ENCODE measurements at places on chromosomes 3 and 15.

- DNase-seq, result peak; percentile 75
Observed at GRCh38 chr3:52705688-52706686, at the start of the genes GLT8D1 and SPCS1. Gene GLT8D1, minus strand, starts transcription at chr3:52705791. Its CDS starts 5,331 bp downstream, at chr3:52700460. Gene SPCS1, plus strand, starts transcription at chr3:52706106. Its CDS starts 141 bp downstream, at chr3:52706247.

DNA sequence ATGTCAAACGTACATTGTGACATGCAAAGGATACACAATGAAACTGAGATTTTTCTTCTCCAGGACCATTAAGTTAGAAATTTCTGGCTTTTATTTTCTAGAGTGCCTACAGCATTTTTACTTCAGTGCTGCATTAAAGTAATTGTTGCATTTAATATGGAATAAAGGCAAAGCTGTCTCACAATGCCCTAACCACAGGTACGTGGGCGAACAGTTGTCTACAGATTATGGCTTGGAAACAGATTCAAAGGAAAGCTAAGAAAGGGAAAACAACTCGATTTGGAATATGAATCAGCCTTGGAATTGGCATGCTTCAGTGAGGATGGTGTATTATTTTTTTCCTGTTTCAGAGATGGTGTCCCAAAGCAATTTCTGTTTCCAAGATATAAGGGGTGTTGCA lies 79.1 kb upstream of the TUSC7 start:
- DNase-seq, result no peak

DNA sequence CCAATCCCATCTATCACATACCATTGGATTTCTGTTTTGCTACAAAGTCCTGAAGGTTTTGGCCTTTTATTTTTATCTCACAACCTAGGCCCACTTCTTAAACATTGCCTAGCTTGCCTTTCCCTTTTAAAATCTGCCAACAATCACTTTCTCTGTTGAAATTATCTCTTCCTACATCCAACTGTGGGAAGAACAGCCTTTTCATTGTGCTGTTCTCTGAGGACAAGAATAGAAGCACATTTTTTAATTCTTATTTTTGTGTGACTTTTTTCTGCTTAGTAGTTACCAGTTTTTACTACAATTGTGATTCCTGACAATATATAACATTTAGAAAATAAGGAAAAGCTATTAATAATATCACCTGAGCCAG lies 159.2 kb downstream of the CNTN6 start:
- no peak for DNase-seq

DNA sequence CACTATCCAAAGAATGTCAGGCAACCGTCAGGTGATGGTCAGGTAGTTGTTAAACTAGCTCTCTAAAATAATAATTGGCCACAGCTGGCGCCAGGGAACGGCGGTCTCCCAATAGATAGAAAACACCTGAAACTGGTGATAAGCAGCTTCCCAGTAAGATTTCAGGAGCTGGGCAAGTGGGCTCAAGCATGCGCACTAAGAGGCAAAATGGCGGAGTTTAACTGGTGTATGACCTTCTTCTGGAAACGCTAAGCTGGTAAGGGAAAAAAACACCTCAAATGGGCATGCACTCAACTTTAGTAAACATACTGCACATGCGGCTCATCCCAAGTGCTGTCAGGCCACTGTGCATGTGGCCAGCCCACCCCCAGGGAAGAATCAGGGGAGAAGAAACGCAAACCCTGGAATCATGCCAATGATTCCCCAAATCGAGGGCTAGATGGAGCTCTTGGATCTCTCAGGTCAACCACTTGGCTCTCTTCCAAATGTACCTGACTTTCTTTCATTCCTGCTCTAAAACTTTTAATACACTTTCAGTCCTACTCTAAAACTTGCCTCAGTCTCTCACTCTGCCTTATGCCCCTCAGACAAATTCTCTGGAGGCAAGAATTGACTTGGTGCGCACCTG lies 195.0 kb downstream of the ZNF621 start:
- peak; percentile 28 for DNase-seq

- DNase-seq, result no peak
Observed at GRCh38 chr15:90497912-90498311, 31.8 kb upstream of the CRTC3 start.

Data from renal cortex interstitium (tissue), 15 donors.